ENCODE measurements at places on chromosomes 6 and 20. TPM values are rescaled to one million over a fixed set of nuclear protein-coding genes. Genes with fewer than 3 reads are reported as not detected.
A peak's percentile ranks its signal among the peaks of the same experiment; 100 is the strongest.

- H3K36me3 ChIP-seq: peaks cover 35% of the 10 kb centered on the region
- peak overlapping the region; percentile 85 for H3K27ac ChIP-seq
- H3K4me1 ChIP-seq: peaks cover 100% of the 10 kb centered on the region
- H3K27me3 ChIP-seq: no peaks in the 10 kb centered on the region
Measured at GRCh38 chr6:11218102-11218442, 14.4 kb downstream of the NEDD9 start.

DNA sequence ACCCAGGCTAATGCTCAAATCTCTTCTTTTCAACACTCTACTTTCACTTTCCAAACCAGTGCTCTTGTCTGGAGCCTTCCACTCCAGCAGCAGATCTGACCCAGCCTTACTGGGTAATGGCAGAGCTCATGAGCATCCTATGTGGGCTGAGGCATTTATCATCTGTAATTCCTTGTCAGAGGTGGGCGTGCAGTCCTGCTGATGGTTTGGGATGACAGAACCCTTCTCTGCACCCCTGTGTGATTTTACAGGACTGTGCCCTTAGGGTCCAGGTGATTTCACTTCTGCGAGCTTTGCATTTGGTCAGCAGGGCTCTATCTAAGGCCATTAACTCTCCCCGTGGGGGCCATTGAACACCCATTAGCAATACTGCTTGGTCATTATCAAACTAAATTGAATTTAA, 55.4 kb downstream of the LAMA4 start:
- H3K27ac ChIP-seq: no peak overlapping the region
- no peaks in the 10 kb centered on the region for H3K27me3 ChIP-seq
- no peak overlapping the region for H3K4me3 ChIP-seq
- DNase-seq: no peak

DNA sequence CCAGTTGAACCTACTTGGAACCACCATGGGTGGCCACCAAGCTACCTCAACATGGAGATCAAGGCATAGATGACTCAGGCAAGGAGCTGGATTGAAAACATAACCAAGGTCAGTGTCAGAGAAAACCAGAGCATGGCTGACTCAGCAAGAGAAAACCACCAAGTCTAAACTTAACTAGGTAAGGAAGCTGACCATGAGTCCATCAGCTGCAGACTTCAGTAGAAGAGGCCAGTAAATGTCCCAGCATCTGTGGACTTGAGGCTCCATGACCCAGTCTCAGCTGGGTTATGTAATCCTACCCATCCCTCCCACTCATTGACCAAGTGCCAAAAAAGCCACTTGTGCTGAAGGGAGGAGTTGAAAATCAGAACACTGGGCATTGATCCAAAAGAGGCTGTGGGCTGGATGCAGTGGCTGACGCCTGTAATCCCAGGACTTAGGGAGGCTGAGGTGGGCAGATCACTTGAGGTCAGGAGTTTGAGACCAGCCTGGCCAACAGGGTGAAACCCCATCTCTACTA, 93.7 kb upstream of the CBLN4 start:
- no peak overlapping the region for H3K4me3 ChIP-seq
- no peaks in the 10 kb centered on the region for H3K4me1 ChIP-seq
- no peaks in the 10 kb centered on the region for H3K27me3 ChIP-seq
- no peak overlapping the region for H3K27ac ChIP-seq

- H3K4me3 ChIP-seq: no peak overlapping the region
- peaks cover 46% of the 10 kb centered on the region for H3K27me3 ChIP-seq
- no peaks in the 10 kb centered on the region for H3K36me3 ChIP-seq
- no peaks in the 10 kb centered on the region for H3K4me1 ChIP-seq
- H3K27ac ChIP-seq: no peak overlapping the region
Measured at GRCh38 chr20:57688864-57689263, 21.0 kb downstream of the PMEPA1 start.

ZSCAN9 gene
- 16.3 TPM for polyA plus RNA-seq

MCCD1 gene
- 0.09 TPM for polyA plus RNA-seq

GRCh38 chr20:51210084-51210483, 187.2 kb upstream of the KCNG1 start:
- H3K4me3 ChIP-seq: no peak overlapping the region
- DNase-seq: no peak
- H3K36me3 ChIP-seq: no peaks in the 10 kb centered on the region
- H3K27ac ChIP-seq: no peak overlapping the region

LHFPL5 gene
- not detected for polyA plus RNA-seq

GRCh38 chr6:110232450-110232849, 52.2 kb downstream of the CDC40 start:
- no peaks in the 10 kb centered on the region for H3K27me3 ChIP-seq
- no peak overlapping the region for H3K27ac ChIP-seq
- H3K4me3 ChIP-seq: no peak overlapping the region
- no peaks in the 10 kb centered on the region for H3K4me1 ChIP-seq
- DNase-seq: no peak

GRCh38 chr6:134795691-134796090, 154.2 kb downstream of the ALDH8A1 start:
- no peak overlapping the region for H3K27ac ChIP-seq
- H3K27me3 ChIP-seq: no peaks in the 10 kb centered on the region
- no peaks in the 10 kb centered on the region for H3K4me1 ChIP-seq
- H3K4me3 ChIP-seq: no peak overlapping the region
- no peaks in the 10 kb centered on the region for H3K36me3 ChIP-seq
- no peak for DNase-seq

DNA sequence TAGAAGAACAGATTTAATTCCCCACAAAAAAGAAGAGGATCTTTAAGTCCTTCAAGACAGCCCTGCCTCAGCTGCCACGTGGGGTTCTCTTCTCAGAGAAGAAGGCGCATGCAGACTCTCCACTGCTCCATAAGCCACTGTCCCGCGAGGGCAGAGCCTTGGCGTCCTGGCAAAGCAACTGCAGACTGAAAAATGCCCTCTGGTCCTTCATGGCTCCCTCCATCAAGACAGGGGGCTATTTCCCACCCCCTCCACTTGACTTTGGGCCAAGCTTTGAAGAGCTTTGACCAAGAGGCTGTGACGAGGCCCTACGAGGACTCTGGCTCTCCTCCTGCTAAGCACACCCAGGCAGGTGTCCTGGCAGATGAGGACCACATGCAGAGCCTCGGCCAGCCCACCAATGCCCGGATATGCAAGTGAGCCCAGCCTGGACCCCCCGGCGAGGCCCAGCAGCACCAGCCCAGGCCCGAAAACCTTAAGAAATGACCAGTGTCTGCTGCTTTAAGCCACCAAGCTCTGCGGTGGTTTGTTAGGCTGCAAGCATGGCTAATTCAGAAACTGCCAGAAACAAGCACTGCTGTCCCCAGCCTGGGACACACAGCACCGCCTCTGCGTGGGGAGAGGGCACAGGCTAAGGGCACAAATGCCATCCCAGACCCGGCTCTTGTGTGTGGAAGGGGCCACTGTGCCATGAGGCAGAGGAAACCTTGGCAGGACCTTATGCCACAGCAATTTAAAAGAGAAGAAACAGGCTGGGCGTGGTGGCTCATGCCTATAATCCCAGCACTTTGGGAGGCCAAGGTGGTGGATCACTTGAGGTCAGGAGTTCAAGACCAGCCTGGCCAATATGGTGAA, 16.1 kb downstream of the GMEB2 start:
- H3K36me3 ChIP-seq: peaks cover 6% of the 10 kb centered on the region
- no peak for DNase-seq
- H3K27ac ChIP-seq: no peak overlapping the region
- no peaks in the 10 kb centered on the region for H3K4me1 ChIP-seq
- no peaks in the 10 kb centered on the region for H3K27me3 ChIP-seq

GRCh38 chr6:170227996-170228945, 62.6 kb downstream of the DLL1 start:
- no peak for DNase-seq
- H3K27ac ChIP-seq: no peak overlapping the region
- H3K36me3 ChIP-seq: no peaks in the 10 kb centered on the region
- no peaks in the 10 kb centered on the region for H3K4me1 ChIP-seq

DNA sequence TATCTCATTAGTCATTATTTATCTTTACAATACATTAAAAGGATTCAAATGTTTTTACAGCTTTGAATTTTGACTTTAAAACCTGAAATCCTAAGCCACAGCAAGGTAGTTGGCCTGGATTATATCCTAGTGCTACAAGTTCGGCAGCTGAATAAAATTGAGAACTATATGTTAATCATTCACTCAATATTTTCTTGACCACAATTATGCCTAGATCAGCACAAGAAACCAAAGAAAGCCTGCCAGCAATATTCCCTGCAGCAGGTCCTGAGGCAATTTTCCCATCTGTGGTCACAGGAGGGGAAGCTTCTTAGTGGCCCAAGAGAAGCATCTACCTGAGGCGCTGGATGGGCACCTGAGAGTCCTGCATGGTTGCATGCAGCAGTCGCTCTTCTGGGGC, 183.5 kb downstream of the GMDS start:
- peaks cover 7% of the 10 kb centered on the region for H3K36me3 ChIP-seq
- H3K27me3 ChIP-seq: no peaks in the 10 kb centered on the region
- H3K4me1 ChIP-seq: no peaks in the 10 kb centered on the region
- no peak overlapping the region for H3K27ac ChIP-seq
- DNase-seq: no peak

GRCh38 chr20:8946036-8946940, 122.6 kb upstream of the PLCB4 start:
- H3K27me3 ChIP-seq: peaks cover 5% of the 10 kb centered on the region
- DNase-seq: no peak
- no peak overlapping the region for H3K4me3 ChIP-seq
- no peaks in the 10 kb centered on the region for H3K36me3 ChIP-seq
- no peak overlapping the region for H3K27ac ChIP-seq

- no peak overlapping the region for H3K27ac ChIP-seq
- no peak for DNase-seq
- no peak overlapping the region for H3K4me3 ChIP-seq
Measured at GRCh38 chr6:80725156-80725930, 618.9 kb downstream of the BCKDHB start.

GRCh38 chr6:170269846-170270541, 20.9 kb downstream of the DLL1 start:
- H3K27me3 ChIP-seq: peaks cover 35% of the 10 kb centered on the region
- no peak overlapping the region for H3K4me3 ChIP-seq
- H3K27ac ChIP-seq: no peak overlapping the region
- H3K36me3 ChIP-seq: no peaks in the 10 kb centered on the region
